ENCODE measurements at places on chromosomes 5 and 9.

- no peak for DNase-seq
Measured at GRCh38 chr9:128877852-128878251, 3.9 kb downstream of the KYAT1 start.

DNA sequence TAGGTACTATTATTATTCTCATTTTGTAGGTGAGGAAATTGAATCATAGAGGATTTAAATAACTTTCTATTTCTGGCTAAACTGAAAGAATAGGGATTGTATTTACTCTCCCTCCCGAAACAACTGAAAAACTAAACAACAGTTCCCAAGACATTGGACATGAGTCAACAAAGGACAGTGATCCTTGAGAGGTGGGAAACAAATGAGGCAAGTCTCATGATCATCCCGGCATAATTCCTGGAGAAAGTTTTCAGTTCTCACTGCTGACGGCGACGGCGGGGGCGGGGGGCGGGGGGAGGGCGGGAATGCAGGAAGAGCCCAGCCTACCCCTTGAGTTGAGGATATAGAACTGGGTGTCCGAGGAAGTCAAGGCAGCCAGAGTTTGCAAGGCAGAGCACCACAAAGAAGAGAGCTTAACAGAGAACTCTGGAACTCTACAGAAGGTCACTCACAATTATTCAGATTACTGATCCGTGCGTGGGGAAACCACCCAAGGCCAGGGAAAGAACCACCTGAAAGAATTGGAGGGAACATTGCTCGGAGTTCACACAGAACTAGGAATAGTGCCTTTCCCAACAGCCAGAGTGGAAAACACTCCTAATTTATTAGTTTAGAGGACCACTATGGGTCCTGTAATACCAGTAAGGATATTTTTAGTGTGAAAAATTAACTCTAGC lies 27.4 kb upstream of the WHRN start:
- no peak for DNase-seq

- no peak for DNase-seq
Measured at GRCh38 chr5:35161652-35162273, 68.5 kb downstream of the PRLR start.

DNA sequence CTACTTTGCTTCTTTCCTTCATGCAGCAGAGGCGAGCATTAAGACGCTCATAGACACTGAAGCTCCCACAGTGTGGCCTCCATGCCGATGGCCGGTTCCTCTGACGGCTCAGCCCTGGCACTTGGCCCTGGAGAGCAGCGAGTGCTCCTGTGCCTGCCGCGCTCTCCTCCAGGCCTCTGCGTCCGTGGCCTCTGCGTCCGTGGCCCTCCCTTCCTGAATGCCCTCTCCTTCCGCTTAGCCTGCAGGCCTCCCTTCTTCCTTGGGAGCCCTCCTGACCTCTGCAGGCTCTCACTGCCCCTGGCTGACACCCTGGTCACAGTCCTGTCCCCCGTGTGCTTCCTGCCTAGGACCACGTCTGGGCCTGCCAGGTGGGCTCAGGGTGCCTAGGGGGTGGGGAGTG lies 92.8 kb downstream of the ZNF354C start:
- DNase-seq: no peak

- DNase-seq: no peak
Measured at GRCh38 chr5:95487880-95488279, 66.9 kb downstream of the SKIC3 start.

DNA sequence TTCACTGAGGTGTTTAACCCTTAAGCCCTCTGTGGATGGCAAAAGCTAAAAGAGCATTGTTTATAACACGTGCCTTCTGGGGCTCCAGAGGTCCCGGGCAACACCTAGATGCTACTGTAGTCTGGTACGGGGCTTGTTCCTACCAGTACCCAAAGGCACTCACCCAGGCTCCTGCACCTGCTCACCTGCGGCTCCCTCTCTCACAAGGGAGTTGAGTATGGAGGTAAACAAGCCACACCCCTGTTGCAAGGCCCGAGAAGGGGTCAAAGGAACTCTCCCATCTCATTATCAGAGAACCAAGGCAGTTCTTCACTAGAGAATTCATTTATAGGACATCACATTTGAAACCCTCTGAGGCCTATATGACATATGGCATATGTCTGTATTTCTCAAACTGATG lies 53.4 kb upstream of the IL6ST start:
- DNase-seq: no peak

- no peak for DNase-seq
Measured at GRCh38 chr9:78871452-78872331, 574.8 kb downstream of the PSAT1 start.

DNA sequence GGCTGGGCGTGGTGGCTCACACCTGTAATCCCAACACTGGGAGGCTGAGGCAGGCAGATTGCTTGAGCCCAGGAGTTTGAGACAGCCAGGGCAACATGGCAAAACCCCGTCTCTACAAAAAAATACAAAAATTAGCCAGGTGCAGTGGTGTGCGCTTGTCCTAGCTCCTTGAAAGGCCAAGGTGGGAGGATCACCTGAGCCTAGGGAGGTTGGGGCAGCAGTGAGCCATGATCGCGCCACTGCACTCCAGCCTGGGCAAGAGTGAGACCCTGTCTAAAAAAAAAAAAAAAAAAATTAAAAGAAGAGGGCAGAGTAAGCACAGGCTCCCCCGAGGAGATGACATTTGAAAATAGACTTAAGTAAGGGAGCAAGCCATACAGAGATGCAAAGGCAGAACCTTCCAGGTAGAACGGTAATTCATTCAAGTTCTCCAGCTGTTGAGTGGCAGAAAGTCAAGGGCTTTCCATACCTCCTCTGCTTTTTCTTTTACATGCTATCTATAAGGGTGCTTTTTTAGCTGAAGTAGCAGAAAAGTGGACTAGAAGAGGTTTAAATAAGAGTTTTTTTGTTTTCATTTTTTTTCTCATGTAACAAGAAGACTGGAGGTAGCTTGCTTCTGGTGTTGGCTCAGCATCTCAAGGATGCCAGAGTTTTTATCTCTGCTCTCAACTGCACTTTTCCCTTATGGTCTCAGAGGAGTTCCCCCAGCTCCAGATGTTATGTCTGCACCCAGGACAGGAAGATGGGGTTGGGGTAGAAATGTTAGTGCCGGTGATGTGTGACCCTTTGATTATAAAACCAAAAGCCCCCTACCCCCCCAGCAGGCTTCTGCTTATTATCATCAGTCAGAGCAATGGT lies 40.8 kb downstream of the ERGIC1 start:
- DNase-seq: no peak

DNA sequence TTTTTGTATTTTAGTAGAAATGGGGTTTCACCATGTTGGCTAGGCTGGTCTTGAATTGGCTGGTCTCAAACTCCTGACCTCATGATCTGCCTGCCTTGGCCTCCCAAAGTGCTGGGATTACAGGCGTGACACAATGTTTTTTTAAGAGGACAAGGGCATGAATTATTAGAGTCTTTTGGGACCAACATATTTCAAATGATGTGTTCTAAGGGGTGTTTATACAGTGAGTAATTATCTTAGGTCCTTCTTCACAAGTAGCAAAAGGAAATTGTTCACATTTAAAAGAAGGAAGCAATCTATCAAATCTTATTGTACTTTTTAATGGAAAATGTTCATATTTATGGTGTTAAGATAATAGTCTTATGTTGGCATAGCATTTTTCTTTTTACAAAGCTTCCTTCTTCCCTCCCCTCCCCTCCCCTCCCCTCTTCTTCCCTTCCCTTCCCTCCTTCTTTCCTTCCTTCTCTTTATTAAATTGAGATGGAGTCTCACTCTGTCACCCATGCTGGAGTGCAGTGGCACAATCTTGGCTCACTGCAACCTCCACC lies 6.7 kb downstream of the GNG10 start:
- no peak for DNase-seq

DNA sequence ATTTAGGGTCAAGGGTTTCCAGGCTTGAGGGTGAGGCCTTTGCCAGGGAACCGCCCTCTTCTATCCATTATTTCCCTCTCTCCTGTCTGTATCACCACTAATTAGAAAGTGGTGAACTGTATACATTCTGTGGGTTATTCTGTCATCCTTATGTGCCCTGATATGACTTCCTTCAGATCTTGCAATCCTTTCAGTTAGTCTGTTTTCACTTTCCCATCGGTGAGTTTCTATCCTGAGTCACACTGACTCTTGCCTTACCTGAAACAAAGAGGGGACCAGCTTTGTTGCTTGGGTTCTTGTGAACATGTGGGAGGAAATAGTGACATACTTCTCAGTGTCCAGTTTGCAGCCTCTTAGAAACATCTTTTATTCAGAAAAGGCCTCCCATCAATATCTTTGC lies 205.4 kb upstream of the GHR start:
- no peak for DNase-seq

GRCh38 chr9:120110520-120110919 lies 469.4 kb downstream of the CDK5RAP2 start:
- DNase-seq: no peak

DNA sequence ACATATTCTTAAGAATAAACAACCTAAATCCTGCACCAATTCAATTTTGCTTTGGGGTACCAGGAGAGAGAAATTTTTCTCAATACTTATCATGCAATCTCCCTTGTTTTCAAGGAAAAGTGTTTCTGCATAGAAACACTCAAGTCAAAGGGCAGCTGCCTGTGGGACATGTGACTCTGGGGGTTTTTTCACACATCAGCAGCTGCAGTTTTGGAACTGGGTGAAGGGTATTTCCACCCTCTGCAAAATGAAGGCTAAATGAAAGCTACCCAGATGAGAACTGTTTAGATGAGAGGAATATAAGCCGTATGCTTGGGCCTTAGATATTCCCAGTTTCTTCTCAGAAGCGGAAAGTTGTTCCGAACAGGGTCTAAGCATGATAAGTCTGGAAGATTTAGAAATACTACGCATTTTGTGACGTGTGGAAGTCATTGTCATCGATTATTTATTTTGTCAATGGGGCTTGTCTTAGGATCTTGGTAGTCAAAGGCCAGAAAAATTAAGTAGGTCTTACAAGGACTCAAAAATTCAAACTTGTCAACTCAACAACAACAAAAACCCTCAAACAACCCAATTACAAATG lies 64.3 kb upstream of the BOD1 start:
- DNase-seq: no peak

- DNase-seq: no peak
Measured at GRCh38 chr9:130215341-130216119, 43.3 kb downstream of the NCS1 start.

GRCh38 chr9:3498691-3499090 lies 27.1 kb downstream of the RFX3 start:
- no peak for DNase-seq

GRCh38 chr9:68739621-68740174 lies 34.7 kb downstream of the PIP5K1B start:
- no peak for DNase-seq

DNA sequence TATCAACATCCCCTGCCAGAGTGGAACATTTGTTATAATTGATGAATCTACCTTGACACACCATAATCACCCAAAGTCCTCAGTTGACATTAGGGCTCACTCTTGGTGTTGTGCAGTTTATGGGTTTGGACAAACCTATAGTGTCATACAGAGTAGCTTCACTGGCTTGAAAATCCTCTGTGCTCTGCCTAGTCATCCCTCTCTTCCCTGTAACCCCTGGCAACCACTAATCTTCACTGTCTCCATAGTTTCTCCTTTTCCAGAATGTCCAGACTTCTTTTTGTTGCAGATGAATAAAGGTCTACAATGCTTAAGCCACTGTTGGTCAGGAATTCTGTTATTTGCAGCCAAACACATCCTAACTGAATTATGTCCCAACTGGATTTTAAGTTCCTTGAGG lies 22.5 kb upstream of the SUB1 start:
- no peak for DNase-seq

- no peak for DNase-seq
Measured at GRCh38 chr9:83431101-83432060, 106.8 kb downstream of the FRMD3 start.

- no peak for DNase-seq
Measured at GRCh38 chr9:82565188-82565969, 497.6 kb downstream of the RASEF start.

DNA sequence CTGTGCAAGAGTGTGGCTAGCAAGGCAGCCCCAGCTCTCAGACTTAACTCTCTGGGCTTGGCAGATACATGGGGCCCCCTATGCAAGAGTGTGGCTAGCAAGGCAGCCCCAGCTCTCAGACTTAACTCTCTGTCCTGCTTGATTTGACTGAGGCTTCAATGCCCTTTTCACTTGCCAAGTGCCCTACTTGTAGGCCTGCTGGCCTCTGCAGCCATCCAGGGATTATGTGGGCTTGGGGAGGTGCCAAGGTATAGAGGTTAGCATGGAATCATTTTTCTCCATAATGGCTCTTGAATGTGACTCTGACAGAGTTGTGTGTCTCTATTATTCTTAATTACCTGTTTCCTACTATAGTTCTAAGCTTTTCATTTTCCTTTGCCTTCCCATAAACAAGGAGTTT lies 115.5 kb upstream of the RUSC2 start:
- DNase-seq: no peak

- peak; percentile 10 for DNase-seq
Measured at GRCh38 chr9:72362680-72363139, 2.3 kb downstream of the ZFAND5 start.

GRCh38 chr5:92017776-92018175 lies 634.7 kb upstream of the ARRDC3 start:
- DNase-seq: no peak

- no peak for DNase-seq
Measured at GRCh38 chr5:37900692-37901091, 60.9 kb upstream of the GDNF start.

- DNase-seq: no peak
Measured at GRCh38 chr9:36293171-36293570, 34.9 kb upstream of the GNE start.

DNA sequence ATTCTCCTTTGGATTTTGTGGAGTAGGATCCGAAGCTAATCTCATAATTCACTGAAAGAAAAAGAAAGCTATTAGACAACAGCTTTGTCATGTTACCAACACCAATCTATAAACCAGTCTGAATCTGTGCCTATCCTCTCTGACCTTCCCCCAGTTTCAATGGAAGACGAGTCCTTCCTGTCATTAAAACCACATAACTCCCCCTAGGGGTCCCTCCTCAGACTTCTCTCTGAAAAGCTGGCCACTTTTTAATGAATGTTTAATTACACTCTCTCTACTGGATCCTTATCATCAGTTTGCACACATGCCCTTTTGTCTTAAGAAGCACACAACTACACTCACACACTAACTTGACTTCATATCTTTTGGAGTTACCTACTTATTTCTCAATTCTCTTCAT lies 98.0 kb upstream of the TSLP start:
- no peak for DNase-seq

DNA sequence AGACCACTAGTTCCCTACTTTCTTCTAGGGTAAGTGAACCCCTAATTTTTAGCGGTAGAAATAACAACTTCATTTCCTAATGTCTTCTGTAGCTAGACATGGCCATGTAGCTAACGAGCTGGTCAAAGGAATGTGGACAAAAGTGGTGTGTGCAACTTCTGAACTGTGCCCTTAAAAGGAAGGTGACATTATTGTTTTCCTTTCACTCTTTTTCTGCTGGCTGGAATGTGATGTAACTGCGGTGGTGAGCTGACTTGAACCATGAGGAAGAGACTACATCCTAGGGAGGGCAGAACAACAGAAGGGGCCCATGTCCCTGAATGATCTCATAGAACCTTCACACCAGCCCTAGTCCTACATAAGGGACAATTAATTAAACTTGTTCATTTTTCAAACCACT lies 1.3 kb upstream of the SNX2 start:
- DNase-seq: no peak
